Fibroblast of the aortic adventitia (primary cell): ENCODE measurements at places on chromosomes 1 and 21. TPM values are rescaled to one million over a fixed set of nuclear protein-coding genes. Genes with fewer than 3 reads are reported as not detected.
A peak's percentile ranks its signal among the peaks of the same experiment; 100 is the strongest.

DNA sequence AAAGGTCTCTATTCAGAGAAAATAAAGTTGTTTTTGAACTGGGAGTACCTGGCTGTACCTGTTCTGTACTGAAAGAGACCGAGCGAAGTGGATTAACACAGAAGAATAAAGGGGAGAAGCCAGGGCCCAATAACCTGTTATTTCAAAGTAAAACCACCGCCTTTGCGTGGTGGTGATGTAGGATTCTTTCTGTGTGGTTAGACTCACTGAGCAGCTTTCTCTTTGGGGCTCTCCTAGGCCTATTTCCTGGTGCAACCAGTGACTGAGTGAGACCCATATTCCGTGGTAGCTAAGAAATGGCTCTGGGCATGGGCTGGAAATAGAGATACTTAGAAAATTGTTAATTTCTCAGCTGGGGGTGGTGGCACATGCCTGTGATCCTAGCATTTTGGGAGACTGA lies 99.9 kb downstream of the XCL2 start:
- no peak for DNase-seq

GRCh38 chr21:37060296-37060695 lies 12.6 kb downstream of the PIGP start:
- DNase-seq: peak; percentile 86

DNA sequence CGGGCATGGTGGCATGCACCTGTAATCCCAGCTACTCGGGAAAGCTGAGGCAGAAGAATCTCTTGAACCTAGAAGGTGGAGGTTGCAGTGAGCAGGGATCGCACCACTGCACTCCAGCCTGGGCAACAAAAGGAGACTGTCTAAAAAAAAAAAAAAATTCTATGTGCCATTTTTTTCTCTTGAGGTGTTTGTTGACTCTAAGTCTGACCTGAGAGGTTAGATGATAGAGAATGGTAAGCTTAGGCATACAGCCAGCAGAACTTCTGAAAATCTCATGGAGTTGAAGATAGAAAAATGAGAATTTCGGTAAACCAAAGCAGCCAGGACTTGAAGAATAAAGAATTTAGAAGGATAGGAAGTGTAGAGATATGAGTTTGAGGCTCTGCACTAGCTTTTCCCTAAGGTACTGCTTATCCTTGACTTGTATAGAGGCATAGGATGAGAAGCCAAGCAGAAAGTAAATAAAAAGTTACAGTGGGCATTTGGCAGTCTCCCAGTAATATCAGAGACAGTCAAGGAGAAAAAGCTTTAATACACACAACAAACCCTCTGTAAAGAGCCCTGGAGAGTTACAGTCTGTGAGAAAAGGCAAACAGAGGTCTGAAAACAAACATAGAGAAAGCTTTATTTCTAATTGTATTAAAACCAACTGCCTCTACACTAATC lies 24.3 kb downstream of the F13B start:
- DNase-seq: no peak

- no peak for DNase-seq
Measured at GRCh38 chr1:212686069-212686468, 13.6 kb downstream of the BATF3 start.

- DNase-seq: peak; percentile 96
Measured at GRCh38 chr1:8015036-8015808, 10.9 kb downstream of the ERRFI1 start.

DNA sequence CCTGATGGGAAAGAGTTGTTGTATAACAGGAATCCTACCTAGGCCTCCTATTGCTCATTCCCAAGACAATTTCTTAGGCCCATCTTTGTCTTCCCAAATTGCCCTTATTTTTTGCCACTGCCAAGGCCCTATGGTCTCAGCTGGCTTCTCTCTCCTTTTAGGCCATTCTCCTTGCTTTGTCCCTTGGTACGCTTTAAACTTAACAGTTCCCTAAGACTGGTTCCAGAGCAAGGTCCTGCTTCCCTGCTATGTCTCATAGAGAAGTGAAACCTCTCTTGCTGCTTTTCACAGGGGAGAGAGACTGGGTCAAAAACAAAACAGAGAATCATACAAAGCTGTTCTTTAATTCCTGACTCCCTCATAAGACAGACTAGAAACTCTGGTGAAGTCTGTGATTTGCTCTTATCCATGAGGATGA lies 77.1 kb downstream of the XCL2 start:
- DNase-seq: no peak

NUP210L gene
- 0.09 TPM in 1 of 2 replicates, not detected in the other for total RNA-seq

- DNase-seq: no peak
Measured at GRCh38 chr1:1290238-1290731, 10.0 kb downstream of the SCNN1D start.

FMO4 gene
- total RNA-seq: 4.8 and 7.2 TPM in 2 replicates

DNA sequence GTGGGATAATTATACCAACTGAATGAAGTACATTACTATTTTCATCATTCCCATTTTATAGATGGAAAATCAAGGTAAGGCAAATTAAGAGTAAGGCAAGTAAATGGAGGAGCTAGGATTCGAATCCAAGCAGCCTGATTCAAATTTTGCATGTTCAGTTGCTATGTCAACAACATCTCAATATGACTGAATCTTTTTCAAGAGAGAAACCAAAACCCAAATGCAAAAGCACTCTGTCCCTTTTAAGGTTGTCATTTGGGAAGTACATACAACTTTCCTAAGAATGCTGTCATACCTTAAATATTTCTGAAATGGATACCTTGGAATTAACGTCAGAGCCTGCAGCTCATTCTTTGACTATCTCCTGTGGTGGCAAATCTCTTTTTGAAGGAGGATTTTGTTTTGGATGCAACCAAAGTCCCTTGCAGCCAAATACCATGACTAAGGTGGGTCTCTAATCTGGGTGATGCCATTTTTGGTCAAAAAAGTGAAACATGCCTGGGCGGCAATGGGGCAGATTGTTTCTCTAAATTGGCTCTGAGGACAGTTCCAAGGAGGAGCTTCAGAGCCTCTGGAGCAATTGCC lies 25.4 kb downstream of the ADAMTS1 start:
- no peak for DNase-seq

MYOM3 gene
- under 0.01 TPM in 1 of 2 replicates, not detected in the other for total RNA-seq

ADARB1 gene
- 2.1 and 7.0 TPM in 2 replicates for total RNA-seq

DNA sequence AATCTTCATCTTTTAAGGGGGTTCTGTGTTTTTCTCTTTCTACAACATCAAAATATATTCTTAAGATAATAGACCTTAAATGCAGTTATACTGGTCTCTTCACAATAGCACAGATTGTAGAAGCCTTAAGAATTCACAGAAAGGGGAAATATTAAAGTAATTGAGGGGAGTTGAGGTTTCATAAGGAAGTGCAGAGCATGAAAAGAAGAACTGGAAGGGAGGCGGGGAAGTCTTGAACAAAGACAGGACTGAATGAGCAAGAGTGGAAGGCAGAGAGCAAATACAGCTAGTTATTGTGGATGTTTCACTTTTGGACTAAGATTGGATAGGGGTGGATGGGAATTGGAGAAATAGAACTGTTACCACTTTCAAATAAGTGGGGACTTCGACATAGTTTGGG lies 67.7 kb downstream of the PTGER3 start:
- DNase-seq: no peak

GRCh38 chr1:55284856-55285255 lies 69.7 kb upstream of the USP24 start:
- peak; percentile 81 for DNase-seq

CD53 gene
- total RNA-seq: not detected in 2 replicates

- no peak for DNase-seq
Measured at GRCh38 chr1:172900376-172900997, 150.3 kb downstream of the TNFSF18 start.

DNA sequence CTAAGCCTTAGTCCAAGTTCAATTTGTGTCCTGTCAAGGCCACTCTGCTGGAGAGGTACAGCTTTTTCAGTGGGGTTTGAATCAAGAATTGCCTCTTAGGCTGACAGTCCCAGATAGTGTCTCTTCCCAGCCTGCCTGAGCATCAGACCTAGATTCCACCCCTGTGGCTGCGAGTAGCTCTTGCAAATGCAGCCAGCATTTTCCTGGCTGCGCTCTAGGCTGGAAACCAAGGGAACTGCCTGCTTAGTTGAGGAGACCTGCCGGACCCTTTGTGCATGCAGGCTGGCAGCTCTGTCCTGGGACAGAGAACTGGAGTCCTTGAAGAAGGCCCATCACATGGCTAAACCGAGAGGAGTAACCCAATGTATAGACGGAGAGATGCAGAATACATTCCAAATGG lies 293.7 kb downstream of the PCP4 start:
- DNase-seq: no peak

GRCh38 chr1:17259233-17259873 lies 10.5 kb downstream of the PADI3 start:
- DNase-seq: no peak

AURKAIP1 gene
- total RNA-seq: 71.1 and 82.0 TPM in 2 replicates

- no peak for DNase-seq
Measured at GRCh38 chr21:26461500-26461899, 111.6 kb downstream of the CYYR1 start.
